Peyer's patch (tissue), 4 donors: ENCODE measurements at places on chromosomes 12 and 14.

GRCh38 chr12:7797698-7798398 is 8.6 kb downstream of the NANOG start:
- DNase-seq: no peak

DNA sequence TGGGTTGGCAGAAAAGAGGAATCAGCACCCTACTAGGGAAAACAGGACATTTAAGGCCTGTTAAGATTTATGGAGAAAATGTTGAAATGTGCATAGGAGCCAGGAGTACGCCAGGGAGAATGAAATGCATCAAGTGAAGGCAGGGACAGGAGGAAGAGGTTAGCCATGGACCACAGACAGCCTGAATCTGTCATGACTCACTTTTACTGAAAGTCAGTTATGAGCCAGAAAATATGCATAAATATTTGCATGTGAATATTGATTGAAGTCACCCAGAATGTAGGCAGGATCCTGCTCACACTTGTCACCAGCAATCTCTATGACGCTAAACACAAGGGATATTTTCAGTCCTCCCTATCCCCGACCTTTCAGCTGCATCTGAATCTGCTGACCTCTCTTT is 25.1 kb upstream of the CDK17 start:
- no peak for DNase-seq

DNA sequence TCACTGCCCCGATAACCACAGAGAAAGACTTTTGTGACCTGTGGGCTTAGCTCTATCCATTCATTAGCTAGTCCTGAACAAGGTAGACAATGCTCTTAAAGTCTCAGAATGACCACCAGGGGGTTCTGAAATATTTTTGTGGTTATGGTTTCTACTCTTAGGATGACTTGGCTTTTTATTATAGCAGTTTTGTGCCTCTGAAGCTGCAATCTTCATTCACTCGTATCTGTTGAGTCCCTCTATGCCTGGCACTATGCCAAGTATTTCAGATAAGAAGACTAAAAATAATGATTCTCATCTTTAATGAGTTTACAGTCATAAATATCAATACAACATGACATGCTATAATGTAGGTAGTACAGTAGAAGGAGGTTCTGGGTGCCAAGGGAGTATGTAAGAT is 130.8 kb upstream of the TRHDE start:
- no peak for DNase-seq

DNA sequence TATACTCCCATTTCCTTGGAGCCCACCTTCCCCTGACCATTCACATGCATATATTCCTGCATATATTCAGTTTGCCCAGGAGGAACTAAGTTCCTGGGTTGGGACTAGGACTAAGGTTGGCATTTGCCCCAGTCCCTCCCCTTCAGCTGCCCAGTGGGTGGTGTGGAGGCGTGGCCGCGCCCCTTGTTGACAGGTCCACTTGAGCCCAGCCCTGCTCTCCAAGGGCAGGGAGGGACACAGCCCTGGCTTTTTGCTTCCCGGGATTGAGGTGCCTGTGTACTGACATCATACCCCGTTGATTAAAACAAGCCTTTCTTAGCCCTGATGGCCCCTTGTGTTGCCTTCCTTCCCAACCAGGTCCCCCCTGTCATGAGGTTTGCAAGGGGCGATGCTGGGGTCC is 7.3 kb downstream of the ERBB3 start:
- DNase-seq: no peak

DNA sequence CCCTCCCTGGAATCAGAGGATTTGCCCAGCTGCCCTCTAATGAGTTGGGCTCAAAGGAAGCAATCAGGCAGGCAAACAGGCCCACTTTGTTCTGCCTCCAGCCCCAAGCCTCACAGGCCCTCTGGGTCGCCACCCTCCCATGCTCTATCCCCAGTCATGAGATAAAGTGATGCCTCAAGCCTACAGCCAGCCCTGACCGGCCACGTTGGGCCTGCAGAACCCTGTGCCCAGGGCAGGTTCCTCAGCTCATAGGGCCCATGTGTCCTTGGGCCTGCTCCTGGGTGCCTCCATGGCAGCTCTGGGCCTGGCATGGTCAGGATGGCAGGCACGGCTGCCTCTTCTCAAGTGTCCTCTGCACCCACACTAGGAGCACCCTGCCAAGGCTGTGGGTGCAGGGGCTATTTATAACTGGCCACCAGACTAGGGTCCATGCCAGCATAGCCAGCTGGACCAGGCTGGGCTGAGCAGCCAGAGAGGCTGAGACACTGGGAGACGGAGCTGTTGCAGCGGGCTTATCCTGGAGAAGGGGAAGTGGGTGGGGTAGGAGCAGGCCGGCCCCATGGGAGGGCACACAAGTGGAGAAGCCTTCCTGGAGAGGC is 20.2 kb downstream of the HDAC7 start:
- no peak for DNase-seq

DNA sequence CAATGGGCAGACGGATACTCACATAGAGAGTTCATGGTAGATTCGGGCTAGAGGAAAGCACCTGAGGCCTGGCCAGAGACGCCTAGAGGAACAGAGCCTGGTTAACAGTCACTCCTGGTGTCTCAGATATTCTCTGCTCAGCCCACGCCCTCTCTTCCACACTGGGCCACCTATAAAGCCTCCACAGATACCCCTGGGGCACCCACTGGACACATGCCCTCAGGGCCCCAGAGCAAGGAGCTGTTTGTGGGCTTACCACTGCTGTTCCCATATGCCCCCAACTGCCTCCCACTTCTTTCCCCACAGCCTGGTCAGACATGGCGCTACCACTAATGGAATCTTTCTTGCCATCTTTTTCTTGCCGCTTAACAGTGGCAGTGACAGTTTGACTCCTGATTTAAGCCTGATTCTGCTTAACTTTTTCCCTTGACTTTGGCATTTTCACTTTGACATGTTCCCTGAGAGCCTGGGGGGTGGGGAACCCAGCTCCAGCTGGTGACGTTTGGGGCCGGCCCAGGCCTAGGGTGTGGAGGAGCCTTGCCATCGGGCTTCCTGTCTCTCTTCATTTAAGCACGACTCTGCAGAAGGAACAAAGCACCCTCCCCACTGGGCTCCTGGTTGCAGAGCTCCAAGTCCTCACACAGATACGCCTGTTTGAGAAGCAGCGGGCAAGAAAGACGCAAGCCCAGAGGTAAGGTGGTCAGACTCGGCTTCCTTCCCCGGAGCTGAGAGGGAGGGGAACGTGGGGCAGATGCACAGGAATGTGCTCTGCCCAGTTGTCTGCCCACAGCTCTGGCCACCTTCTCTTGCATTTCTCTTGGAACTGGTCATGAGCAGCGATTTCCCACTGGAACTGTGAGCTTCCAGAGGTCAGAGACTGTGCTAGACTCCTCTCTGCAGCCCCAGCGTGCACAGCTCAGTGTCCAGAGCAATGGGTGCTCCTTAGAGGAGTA is at the start of gene CD4:
CD4 (plus strand) TSS at position 557 of the 953 bp plus-strand sequence. CDS start 10,611 bp downstream, outside the sequence.
- peak; percentile 87 for DNase-seq

GRCh38 chr14:93085911-93086310 is 29.8 kb downstream of the ITPK1 start:
- no peak for DNase-seq

DNA sequence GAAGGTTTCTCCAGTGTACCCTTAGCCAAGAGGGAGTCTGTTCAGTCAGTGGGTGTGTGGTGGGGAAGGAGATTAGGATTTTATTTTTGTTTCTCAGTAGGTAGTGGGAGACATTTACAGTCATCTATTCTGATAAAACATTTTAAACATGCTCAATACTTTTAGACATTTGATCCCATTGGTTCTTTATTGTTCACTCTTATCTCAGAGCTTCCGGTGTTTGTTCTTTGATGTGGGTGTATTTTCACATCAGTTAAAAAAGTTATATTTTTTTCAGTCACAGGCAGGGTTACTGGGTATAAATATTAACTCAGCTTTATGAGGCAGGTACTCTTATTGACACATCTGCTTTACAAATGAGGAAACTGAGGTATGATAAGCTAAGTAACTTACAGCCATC is 43.3 kb upstream of the LRRK2 start:
- no peak for DNase-seq

GRCh38 chr12:2439332-2440100 is 355.3 kb upstream of the FKBP4 start:
- no peak for DNase-seq

DNA sequence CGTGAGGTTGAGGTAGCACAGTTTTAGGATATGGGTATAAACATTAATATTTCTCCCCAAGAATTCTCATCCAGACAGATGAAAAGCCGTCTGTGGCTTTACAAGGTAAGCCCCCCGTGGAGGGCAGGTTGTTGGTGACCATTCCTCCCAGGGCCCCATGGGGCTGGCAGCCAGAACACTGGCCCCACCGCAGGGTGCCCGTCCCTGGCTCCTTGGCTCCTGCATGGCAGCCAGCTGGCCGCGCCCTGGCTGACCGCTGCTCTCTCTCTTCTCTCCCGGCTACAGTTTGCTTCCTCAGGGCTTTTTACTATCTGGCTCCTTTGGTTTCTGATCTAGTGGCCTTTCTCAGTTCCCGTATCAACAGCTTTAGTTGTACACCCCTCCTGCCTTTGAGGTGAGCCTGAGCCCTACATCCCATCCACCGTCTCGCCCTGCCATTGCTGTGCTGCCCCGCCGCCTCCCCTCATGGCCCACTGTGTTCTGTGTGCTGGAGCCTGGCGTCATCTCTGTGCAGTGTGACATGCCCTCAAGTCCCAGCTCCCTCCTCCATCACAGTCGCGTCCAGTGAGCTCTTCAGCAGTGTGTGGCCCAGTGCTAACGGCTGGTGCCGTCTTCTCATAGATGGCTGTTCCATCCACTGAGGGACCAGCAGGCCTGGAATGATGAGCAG is 25.8 kb downstream of the RAB35 start:
- no peak for DNase-seq

GRCh38 chr14:104086661-104087461 is 1.4 kb downstream of the ASPG start:
- DNase-seq: no peak

GRCh38 chr12:53871367-53871766 is 67.3 kb upstream of the HOXC13 start:
- no peak for DNase-seq

GRCh38 chr14:53946404-53947093 is 10.1 kb downstream of the BMP4 start:
- peak; percentile 57 for DNase-seq

DNA sequence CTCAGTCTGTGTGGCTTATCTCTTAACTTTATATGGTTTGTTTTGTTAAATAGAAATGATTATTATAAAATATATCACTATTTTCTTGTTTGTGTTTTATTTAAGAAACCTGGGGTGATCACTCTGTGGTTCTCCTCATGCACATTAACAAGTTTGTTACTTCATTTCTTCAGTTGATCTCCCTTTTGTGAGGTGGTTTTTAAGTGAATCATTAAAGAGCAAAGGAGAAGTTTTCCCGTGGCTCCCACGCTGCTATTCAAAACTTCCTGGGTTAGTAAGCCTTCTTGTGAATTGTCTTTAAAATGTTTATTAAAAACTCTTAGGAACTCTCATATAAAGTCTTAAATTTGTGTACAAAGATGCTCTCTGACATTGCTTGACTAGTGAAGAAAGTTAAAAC is 11.8 kb downstream of the ADIPOR2 start:
- DNase-seq: no peak

GRCh38 chr12:124097701-124098100 is 124.7 kb downstream of the ZNF664 start:
- DNase-seq: no peak

DNA sequence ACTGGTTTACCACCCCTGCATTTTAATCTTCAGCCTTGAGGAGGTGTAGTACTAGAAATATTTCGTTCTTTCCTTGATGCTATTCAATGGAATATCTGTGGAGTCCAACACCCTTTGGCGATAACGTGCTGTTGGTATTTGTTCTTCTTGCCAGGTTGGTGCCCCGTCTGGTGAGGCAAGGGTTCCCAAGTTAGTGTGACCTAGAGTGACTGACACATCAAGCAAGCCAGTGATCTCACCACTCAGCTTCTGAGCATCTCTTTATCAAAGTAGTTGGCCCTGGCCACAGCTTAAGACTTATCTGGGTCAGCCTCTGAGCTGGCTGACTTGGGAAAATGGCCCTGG is 60.2 kb downstream of the PLXNC1 start:
- DNase-seq: no peak

GRCh38 chr12:110591451-110592051 is 8.4 kb upstream of the PPTC7 start:
- no peak for DNase-seq

- no peak for DNase-seq
These were observed 69.2 kb upstream of the MED13L start for GRCh38 chr12:116346741-116347140.

- no peak for DNase-seq
These were observed 173.4 kb upstream of the PZP start for GRCh38 chr12:9381619-9382018.

- no peak for DNase-seq
These were observed 32.1 kb upstream of the SGPP1 start for GRCh38 chr14:63760014-63760413.

GRCh38 chr14:61388173-61388975 is 67.0 kb downstream of the PRKCH start:
- no peak for DNase-seq

- DNase-seq: peak; percentile 48
These were observed 29.5 kb downstream of the CEP170B start for GRCh38 chr14:104894331-104895206.

GRCh38 chr12:88638966-88639760 is 58.9 kb upstream of the KITLG start:
- no peak for DNase-seq

DNA sequence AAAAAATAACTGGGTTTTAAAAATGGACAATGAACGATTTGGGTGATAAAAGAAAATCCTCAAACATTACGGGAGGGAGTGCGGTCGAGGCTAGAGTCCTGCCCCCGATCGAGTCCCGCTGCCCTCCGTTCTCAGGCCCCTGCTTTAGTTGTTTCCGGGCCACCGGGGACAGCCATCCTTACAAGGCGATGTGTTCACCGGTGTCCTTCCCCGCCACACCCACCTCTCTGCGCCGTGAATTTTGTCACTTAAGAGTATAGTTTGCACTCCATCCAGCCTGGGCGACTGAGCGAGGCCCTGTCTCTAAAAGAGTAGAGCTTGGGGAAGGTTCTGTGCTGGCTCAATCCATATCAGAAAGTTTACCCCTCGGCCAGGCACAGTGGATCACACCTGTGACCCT is 2.9 kb downstream of the ULK1 start:
- DNase-seq: no peak

DNA sequence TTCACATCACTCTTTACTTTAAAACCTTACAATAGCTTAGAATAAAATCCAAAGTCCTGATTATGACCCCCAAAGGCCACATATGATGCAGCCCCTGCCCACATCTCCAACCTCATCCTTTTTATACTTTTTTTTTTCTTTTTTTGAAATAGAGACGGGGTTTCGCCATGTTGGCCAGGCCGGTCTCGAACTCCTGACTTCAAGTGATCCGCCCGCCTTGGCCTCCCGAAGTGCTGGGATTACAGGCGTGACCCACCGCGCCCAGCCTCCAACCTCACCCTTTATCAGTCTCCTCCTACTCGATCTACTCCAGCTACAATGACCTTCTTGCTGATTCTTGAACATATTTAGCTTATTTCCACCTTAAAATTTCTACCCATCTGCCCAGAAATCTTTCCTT is 1.2 kb upstream of the MAPKAPK5 start:
- no peak for DNase-seq

DNA sequence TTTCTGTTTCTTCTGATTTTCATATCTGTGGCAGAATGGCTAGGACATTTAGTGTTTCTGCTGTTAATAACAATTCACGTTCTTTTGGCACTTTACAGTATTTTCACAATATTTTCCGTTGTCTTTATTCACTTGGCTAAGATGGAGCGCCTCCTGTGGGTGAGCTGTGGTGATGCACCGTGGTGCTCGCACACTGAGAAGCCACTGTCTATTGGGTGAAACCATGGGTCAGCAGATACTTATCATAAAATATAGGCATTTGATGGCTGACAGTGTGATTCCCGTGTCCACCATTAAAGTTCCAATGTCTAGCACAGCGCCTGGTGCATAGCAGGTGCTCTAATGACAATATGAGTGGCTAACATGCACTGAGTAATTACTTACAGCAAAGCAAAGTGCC is 141.8 kb downstream of the VRK1 start:
- DNase-seq: no peak
